Caudate nucleus (tissue), 63 donors: ENCODE measurements at places on chromosomes 12 and 14.

GRCh38 chr12:10395390-10395998 is 5.7 kb upstream of the KLRK1 start:
- no peak for DNase-seq

- DNase-seq: no peak
These were observed 69.3 kb upstream of the TMPO start for GRCh38 chr12:98446060-98446459.

DNA sequence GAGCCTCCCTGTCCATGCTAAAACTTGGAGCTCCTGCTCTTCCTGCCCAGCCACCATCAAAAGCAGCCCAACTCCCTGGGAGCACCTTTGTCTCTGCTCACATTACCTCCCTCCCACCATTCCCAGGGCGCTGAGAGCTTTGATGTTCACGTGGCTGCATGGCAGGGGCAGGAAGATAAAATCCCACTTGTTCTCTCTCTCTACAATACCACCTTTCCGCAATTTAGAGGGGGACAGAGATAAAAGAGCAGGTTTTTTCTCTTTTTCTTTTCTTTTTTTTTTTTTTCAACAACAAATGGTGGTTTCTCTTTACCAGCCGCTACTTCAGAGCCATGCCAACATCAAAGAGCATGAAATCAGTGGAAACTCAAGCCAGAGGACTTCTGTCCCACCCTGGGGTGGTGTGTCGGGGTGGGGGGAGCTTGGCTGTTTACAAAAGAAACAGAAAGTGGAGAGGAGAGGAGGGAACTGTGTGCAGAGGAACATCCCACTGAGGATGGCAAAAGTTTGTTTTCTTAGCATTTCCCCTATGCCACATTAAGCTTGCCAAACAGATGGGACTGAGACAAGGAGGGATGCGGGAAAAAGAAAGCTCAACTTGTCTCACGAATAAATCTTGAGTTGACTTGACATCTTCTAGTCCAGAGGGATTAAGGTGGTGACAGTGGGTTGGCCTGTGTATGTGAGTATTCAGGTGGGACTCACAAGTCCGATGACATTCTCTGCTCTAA is 103.7 kb upstream of the NUDT4 start:
- DNase-seq: no peak

DNA sequence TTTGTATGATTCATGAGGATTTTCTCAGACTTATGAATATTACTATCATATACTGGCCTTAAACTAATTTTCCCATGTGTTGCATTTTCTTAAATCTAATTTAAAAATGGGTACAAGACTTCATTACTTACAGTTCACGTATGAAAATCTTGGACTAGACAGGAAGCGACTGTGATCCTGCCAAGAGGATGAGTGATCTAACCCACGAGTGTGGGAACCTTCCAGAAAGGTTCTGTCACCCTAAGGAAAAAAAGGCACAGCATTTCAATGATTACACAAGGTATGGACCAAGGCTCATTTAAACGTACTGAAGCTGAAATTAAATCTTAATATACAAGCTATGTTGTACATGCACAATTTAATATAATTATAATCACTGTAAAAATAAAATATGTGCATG is 293.5 kb upstream of the DIO2 start:
- no peak for DNase-seq

DNA sequence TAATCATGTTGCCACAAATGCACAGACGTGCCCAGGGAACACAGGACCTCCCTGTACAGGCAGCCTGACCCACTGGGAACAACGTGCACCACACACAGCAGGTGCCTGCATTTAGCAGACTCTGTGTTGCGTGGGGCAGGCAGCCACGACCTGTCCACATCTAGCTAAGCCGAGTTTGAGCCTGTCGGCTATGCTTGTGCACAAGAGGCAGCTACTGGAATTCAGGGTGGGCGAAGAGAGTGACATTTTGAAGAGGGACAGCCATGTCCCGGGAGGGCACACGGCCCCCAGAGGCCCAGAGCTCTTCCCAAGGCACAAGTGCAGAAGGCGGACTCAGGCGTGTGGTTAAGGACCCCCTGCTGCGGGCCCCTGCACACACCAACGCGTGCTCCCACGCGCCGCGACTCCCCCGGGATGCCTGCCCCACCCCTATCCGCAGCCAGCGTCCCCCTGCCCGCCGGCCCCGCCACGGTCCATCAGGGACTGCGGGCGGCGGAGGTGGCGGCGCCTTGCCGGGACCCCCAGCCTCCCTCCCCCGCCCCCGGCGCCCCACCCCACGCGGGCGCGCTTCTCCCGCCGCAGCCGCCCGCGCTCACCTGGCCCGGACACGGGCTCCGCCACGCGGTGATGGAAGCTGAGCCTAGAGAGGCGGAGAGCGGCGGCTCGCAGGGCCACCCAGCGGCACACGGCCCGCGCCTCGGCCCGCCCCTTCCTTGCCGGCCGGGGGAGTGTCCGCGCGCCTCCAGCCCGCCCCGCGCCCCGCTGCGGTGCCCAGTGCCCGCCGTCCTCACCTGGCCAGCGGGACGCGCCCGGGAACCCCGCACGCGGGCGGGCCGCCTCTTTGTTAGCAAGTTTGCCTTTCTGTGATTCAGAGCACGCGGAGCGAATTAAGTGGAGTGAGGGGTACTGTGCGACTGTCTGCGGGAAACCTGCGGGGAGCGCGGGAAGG is 125.3 kb upstream of the PRMT8 start:
- no peak for DNase-seq

DNA sequence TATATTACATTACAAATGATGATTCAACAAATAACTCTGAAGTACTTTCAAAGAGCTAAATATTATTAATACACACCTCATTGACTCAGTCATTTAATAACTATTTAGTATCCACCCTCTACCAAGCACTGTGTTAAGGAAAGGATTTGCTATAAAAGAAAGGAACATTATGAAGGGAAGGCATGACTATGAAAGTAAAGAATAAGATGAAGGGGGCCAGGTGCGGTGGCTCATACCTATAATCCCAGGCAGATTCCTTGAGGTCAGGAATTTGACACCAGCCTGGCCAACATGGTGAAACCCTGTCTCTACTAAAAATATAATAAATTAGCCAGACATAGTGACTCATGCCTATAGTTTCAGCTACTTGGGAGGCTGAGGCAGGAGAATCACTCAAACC is 107.9 kb downstream of the PLCZ1 start:
- DNase-seq: no peak

DNA sequence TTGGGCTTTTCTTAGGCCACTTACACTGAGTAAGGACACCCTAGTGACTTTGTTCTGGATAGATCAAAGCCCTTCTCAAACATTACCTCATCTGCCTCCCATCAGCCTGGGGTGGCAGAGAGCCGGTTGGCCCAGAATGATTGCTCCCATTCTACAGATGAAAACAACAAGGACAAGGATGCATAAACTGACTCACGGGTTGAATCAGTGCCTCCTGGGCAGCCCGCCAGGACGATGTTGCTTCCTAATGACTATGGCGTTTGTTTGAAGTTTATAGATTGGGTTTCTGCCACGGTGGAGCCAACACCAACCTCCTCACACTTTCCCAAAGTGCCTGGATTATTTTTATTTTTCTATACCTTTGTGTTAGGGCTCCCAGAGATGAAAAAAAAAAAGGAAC is 3.6 kb upstream of the VRK1 start:
- no peak for DNase-seq

- no peak for DNase-seq
These were observed 640 bp downstream of the ARMH4 start for GRCh38 chr14:58151133-58152013.

- no peak for DNase-seq
These were observed 16.7 kb downstream of the TMEM132D start for GRCh38 chr12:129887101-129887500.
